ENCODE measurements at places on chromosomes 2 and 18.

DNA sequence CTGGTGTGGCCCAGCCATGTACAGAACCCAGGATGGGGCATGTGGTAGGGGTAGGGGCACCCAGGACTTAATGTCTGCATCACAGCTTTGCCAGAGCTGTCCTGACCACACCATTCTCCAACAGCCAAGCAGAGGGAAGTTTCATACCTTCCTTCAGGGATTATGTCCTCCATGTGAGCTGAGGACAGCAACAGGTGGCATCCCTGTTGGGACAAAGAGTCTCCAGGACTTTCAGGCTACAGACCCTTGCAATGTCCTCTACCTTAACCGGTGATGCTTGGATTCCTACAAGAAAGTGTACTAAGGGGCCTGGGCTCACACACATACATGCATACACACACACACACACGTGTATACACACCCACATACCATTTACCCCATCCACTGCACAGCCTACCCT is 227.0 kb upstream of the SIX2 start:
- no peak for DNase-seq

DNA sequence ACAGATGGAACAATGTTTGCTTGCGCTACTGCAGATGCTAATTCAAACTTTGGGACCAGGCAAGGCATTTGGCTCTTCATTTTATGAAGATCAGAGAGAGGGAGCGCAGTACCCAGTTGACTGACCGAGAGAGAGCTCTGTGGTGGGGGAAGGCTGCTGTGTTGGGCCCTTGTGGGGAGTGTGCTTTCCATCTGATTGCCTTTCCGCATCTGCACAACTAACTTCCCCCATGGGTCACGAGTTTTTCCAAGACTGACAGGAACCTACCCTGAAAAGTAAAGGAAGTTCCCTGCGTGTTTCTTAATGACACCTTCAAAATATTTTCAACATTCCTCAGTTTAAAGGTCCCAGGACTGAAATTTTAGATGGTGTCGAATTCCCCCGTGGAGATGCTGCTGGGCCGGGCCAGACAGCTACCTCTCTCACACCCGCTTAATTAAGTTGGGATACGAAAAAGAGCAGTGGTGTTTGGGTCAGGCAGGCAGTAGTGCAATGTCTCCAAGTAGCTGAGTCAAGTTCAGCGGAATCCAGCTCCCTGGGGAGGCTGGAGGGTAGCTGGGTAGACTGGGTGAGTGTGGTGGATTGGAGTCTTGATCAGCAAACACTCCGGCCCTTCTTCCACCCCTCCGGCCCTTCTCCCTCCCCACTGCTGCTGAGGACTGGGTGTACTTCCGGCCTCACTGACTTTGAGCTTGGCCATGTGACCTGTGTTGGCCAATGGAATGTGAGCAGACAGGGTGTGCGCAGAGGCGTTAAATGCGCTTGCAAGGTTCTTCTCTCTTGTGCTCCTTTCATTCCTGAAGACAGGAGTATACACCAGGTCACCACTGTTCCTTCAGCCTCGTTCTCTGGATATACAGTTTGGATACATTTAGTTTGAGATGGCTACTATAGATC is 2.3 kb upstream of the ARHGAP25 start:
- peak; percentile 23 for DNase-seq

GRCh38 chr2:231321021-231321420 is 74.5 kb upstream of the B3GNT7 start:
- DNase-seq: no peak

DNA sequence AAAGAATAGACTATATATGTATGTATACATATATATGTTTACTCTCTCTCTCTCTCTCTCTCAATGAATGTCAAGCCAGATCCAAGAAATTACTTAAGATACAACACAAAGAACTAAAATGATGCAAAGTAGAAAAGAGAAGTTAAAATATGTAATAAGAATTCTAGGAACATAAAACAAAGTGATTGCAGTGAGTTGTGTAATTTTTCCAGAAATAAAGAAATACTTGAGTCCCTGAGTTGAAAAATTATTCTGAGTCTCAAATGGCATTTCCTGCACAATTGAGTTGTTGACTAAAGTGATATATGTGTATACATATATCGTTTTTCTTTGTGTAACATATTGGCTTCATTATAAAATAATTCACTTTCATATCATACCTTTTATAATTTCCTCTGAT is 262.4 kb downstream of the INSIG2 start:
- no peak for DNase-seq

GRCh38 chr18:43310239-43310638 is 32.9 kb upstream of the SYT4 start:
- DNase-seq: no peak

DNA sequence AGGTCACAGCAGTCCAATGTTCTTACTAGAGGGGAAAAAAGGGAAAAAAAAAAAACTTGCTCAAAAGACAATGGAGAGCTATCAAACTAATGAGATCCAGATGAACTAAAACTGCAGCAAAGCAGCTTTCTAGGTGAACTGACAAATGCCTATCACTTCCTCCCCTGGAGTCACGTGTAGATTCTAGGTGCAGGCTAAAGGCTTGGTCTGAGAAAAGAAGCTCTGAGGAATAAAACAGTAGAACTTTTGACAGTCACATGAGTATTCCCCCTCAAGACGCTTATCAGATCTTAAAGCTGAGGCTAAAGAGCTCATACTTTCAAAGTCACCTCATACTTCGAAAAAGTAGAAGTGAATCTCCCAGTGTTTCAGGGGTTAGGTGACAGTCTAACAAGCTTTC is 42.3 kb downstream of the SMAD2 start:
- DNase-seq: no peak

DNA sequence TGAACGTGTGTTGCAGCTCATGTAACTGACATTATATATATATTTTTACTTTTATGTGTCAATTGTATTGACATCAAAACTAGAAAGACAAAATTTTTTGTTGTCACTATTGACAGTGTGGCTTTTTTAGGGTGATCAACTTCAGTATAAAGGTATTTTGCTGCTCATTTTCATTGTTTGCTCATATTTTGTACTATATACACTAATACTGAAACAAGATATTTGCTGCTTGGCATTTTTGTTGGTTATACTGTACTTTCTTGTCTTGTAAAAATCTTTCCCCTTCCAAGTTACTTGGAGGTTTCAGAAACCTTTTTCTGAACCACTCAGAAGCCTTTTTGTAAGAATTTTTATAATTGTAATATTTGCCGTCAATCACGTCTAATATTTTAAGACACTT is 16.5 kb downstream of the AFTPH start:
- no peak for DNase-seq

DNA sequence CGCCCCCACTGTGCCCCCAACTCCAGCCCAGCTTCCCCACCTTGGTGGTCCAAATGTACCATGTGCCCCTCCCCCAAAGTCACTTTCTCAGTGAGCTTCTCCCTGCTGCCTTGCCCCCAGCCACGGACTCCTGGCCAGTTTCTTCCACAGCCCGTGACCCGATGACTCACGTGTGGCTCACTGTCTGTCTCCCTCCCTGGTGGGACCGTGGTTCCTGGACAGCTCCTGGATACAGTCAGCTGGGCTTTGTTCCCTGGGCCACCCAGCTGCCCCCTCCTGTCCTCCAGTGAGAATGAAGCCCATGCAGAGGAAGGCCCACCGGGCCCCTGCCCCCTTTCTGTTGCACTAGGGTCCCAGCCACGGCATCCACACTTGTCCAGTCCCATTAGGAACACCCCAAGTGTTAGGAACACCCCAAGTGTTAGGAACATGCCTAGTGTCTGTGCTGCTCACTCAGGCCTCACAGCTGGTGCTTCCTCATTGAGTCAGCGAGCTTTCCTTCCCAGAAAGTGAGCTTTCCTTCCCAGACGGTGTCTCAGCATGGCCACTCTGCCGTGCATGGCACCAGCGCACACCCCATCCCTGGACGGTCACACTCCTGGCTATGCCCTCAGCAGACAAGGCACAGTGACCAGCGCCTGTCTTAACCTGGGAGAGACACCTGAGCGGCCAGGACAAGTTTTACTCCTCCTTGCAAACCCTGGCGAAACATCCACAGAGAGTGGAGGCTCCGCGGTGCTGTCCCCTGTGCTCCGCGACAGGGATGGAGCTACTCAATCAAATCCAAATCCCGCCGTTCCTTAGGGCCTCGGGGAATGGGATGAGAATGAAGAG is 44.8 kb upstream of the CTDP1 start:
- DNase-seq: no peak

DNA sequence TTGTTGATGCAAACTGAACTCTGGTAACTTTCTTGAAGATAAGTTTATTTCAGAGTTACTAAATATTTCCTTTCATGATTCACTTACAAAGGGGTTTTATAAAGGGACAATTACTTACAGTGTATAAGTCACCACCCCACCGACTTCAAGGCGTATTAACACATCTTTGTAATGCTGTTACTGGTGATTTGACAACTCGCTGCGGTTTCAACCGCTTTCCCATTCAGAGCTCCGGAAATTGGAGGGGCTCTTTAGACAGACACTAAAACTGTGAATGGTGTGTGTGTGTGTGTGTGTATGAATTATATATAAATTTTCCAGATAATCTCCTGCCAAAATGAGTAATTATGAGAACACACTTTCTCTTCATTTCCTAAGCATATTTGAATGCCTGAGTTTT is 4.9 kb downstream of the TM4SF20 start:
- DNase-seq: no peak
